ENCODE measurements at places on chromosomes 4 and X. TPM values are rescaled to one million over a fixed set of nuclear protein-coding genes. Genes with fewer than 3 reads are reported as not detected.
A peak's percentile ranks its signal among the peaks of the same experiment; 100 is the strongest.

Gene DMP1
- total RNA-seq, result 0.37 TPM

Gene DNAAF6
- total RNA-seq, result 2.6 TPM

DNA sequence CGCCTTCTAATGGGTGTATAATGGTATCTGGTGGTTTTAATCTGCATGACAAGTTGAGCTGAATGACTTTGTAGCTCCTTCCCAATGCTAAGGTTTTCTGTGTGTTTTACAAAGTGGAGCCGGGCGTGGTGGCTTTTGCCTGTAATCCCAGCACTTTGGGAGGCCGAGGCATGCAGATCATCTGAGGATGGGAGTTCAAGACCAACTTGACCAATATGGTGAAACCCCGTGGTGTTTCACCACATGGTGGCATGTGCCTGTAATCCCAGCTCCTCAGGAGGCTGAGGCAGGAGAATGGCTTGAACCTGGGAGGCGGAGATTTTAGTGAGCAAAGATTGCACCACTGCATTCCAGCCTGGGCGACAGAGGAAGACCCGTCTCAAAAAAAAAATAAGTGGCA, 28.9 kb downstream of the ARFIP1 start:
- no peak for DNase-seq

GRCh38 chr4:1715002-1715758, 3.1 kb upstream of the SLBP start:
- DNase-seq, result no peak

GRCh38 chr4:87541956-87542709, 13.0 kb upstream of the SPARCL1 start:
- no peak for DNase-seq

DNA sequence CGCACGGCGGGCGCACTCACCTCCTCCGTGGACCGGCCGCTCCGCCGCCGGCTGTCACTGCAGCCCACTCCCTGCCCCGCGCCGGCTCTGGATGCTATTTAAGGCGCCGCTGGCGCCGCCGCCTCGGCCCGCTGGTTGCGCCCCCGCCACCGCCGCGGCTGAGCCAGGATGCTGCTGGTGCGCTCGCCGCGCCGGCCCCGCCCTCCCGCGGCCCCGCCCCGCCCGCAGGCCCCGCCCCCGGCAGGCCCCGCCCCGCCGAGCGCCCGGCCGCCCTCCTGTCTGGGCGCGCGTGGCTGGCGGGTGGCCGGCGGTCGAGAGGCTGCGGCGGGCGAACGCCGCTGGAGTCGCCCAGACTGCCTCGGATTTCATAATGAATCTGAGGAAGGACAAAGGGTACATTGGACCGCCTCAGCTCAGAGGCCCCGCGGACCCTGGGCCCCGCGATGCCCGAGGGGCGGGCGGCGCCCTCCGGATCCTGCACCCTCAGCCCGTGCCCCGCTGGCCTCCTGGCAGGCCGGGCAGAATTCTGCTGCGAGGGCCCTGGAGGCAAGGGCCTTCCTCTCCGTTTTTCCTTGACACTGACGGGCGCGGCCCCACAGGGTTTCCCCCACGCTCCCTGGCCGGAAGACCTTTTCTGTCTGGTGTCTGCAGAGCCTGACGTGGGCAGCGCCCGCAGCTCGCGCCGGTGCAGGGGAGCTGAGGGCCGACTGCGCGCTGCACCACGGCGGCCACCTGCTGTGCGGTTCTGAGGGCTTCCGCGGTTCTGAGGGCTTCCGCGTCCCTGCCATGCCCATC, at the start of gene ACSL1:
TSS of gene ACSL1 (minus strand) at position 73 of the 795 bp plus-strand sequence. CDS start 22,454 bp downstream, outside the sequence.
- DNase-seq, result peak; percentile 87

Measured in testis (tissue), 5 donors.